ENCODE measurements at places on chromosomes 11 and 22. TPM values are rescaled to one million over a fixed set of nuclear protein-coding genes. Genes with fewer than 3 reads are reported as not detected.

Gene CHRM4
- total RNA-seq: not detected

Gene CCDC89
- 4.4 TPM for total RNA-seq

Gene GAB2
- total RNA-seq: 7.2 TPM

Gene OR51E2
- total RNA-seq: not detected

Gene CRY2
- 10.3 TPM for total RNA-seq

Gene TUB
- 12.9 TPM for total RNA-seq

Gene SCN4B
- not detected for total RNA-seq

Gene SPI1
- total RNA-seq: not detected

Gene MAJIN
- total RNA-seq: not detected

Measured in GM23248 (cell line).